ELF-1 (cell line): ENCODE measurements at places on chromosomes 3 and 15.

GRCh38 chr15:57017024-57017423 lies 98.6 kb downstream of the TCF12 start:
- DNase-seq: no peak

- no peak for DNase-seq
Measured at GRCh38 chr15:73087098-73087497, 34.8 kb downstream of the NEO1 start.

GRCh38 chr3:122405015-122405414 lies 10.8 kb downstream of the WDR5B start:
- DNase-seq: no peak

DNA sequence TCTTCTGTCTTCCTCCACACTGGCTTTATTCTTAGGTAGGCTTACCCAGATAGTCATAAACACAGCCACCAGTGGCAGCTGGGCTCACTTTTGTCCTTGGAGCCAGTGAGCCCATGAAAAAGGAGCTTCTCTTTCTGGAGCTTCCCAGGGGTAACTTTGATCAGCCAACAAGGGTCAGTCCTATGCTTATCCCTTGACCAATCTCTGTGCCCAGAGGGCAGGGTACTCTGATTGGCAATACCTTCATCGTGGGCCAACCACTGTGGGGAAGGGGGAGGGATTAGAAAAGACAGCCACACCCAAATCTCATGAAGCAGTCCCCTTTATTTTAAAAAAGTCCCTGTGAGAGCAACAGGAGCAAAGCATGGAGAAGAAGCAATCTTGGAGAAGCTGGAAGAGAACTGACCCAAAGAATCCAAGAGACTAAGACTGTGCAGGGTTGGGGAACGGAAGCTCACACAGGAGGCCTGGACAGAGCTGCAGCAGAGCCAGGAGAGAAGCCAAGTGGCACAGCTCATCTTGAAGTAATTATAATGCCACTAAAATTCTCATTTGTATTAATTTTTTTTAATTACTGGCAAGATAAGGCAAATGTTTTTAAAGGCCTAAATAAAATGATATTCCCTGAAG lies 70.4 kb downstream of the SSUH2 start:
- DNase-seq: no peak

GRCh38 chr3:112491373-112491772 lies 7.9 kb downstream of the BTLA start:
- DNase-seq: no peak

DNA sequence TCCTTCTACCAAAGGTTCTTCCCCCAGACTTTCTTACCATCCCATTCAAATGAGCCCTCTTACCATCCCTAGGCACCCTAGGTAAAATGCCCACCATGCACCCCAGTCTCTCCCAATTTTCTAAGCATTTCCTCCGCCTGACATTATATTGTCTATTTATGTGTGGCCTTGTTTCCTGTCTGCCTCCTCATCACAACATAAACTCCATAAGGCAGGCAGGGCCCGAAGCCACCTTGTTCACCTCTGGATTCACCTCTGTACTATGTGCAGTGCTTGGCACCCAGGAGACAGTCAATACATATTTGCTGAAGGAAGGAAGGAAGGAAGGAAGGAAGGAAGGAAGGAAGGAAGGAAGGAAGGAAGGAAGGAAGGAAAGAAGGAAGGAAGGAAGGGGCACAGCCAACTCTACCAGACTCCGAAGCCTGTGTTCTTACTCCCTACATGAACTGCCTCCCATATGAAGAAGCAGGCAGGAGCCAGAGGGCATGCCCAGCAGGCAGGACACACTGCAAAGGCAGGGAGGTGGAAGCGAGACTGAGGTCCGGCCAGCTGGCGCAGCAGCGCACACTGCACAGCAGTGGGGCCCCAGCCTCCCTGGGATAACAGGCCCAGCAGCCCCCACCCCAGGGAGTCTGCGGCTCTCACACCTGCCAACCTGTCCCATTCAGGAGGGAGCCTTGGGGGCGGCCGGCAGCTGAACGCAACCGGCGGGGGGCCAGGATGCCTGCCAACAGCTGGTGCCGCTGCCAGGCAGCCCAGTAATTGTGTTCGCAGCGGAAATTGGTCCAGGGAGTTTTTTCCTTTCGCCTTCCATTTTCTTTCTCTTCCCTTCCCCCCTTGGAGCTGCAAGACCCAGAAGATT lies 106.0 kb upstream of the LINGO1 start:
- DNase-seq: no peak

- DNase-seq: no peak
Measured at GRCh38 chr3:128714887-128715491, 11.0 kb upstream of the RAB7A start.

DNA sequence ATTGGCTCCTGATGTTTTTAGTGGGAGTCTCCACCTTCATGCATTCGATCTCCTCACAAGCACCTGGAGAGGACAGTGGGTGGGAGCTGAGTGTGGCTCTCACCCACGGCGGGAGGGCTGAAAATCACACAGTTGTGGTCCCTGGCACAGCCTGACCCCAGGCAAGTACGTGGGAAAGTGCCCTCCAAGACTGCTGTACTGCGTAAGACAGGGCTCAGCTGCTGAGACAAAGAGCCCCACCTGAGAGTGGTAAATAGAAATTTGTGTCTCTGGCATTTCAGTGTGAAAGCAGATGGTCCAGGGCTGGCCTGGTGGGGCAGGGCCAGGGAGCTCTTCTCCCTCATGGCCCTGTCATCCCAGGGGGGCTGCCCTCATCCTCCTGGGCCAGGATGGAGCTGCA lies 77.4 kb upstream of the IQSEC1 start:
- no peak for DNase-seq

DNA sequence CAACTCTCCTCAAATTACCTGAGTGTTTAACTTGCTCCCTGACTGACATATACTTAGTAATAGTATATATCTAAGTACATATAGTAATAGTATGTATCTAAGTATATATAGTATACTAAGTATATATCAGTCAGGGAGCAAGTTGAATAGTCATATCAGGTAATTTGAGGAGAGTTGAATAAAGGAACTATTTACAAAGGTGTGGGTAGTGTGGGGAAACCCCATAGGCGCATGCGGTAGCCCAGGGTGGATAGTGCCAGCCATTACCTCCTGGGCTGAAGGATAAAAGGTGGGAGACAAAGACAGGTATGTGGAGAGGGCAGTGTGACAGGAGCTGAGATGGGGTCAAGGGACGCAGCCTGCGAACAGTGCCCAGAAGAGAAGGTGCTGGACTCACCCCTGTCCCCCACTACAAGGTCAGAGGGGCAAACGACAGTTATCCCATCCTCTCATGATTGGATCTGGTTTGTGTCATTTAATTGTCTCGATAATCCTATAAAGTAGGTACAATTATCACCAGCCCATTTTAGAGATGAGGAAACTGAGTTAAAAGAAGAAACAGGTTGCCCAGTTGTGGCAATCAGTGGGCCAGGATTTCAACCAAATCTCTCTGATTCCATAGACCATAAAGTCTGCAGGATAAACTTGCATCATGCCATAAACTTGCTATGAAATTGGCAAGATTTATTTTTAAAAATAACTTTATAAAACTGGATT lies 34.1 kb upstream of the TPM1 start:
- DNase-seq: no peak

- no peak for DNase-seq
Measured at GRCh38 chr15:49154359-49154758, 1.0 kb downstream of the COPS2 start.

GRCh38 chr3:125207949-125208568 lies 4.5 kb downstream of the SLC12A8 start:
- DNase-seq: no peak

- DNase-seq: no peak
Measured at GRCh38 chr3:134852893-134853351, 57.9 kb downstream of the EPHB1 start.

GRCh38 chr3:56904552-56905215 lies 102.9 kb upstream of the ARHGEF3 start:
- DNase-seq: no peak

DNA sequence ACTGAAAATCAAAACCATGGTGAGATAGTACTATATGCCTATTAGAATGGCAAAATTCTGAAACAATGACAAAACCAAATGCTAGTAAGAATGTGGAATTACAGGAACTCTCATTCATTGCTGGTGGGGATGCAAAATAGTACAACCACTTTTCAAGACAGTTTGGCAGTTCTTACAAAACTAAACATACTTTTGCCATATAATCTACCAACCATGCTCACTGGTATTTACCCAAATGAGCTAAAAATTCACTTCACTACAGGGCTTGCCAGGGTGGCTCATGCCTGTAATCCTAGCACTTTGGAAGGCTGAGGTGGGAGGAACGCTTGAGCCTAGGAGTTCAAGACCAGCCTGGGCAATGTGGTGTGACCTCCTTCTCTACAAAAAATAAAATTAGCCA lies 40.0 kb downstream of the MYO9A start:
- no peak for DNase-seq

DNA sequence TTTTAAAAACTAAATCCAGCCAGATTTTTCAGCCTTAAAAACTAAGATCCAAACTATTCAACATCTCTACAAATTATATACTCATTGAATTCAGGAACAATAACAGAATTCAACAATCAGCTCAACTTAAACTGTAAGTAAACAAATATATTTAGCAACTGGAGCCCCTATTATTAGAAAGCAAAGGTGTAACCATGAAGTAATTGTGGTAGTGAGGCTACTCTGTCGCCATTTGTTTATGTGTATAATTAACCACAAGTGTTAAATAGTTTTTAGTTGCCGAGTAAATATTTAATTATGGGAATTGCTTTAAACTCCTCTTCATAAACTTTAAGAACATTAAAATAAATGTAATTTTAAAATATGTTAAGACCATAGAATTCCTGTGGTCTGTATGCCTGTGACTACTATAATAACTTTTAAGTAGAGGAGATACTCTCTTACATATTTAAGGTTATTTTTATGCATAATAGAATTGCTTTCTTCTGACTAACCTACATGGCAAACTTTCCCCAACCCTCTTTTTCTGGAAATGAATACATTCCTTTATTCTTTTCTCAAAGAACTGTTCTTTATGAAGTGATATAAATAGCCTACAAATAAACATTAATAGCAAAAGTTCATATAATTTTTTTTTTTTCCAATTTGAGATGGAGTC lies 51.2 kb downstream of the MFN1 start:
- no peak for DNase-seq

DNA sequence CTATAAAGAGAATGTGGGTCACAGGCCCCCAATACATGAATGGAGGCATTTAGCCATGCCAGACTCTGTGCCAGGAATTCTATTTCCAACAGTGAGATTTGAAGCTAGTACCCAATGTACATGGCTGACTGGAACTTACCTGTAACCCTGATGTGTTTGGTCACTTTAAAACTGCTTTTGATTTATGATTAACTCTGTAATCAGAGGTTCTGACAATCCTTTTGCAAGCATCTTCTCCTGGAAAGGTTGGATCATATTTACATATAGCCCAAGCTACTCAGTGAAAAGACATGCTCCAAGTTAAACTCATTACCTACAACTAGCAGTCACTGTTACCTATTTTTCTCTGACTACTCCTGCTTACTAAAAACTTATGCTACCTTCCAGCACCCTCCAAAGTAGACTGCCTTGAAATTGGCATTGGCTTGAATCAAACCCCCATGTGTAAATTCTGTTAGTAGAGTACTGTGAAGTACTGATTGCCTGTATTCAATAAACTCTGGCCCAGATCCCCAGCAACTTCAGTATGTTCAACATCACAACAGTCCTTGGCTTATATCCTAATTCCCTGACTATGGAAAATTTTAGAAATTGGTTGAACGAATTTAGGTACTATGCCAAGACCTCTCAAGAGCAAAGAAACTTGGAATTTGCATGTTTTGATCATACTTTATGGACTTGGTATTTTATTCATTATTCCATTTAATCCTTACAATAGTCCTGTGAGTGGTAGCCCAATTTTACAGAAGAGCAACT lies 665.6 kb upstream of the NECTIN3 start:
- DNase-seq: no peak

GRCh38 chr15:91472316-91472756 lies 372.3 kb downstream of the SV2B start:
- DNase-seq: no peak

- DNase-seq: no peak
Measured at GRCh38 chr3:190089711-190090110, 31.0 kb downstream of the P3H2 start.

DNA sequence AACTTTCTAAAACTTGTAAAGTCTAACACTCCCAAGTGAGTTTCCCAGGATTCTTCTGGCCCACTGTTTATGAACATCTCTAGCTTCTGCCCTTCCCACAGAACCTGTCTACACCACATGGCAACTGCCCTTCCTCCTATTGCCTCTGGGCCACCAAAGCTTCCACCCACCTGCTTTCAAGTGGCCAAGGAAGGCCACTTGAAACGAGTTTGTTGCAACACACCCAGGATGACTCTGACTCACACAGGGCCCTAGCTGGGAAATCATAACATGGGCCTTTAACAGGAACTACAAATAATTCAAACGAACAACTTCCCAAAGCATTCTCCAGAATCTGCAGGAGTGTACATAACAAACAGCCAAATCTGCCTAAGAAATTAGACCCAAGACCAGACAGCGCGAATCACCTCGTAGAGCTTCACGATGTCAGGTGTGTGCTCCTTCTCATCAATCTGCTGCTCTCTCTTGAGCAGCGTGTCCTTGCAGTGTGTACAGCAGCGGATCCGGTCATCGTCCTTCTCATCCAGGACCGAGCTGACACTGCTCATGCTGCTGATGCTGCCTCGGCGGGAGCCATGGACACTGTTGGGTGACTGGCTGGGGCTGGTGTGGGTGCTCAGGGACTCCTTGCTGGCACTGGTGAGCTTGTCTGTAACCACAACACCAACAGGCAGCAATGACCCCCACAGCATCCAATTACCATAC lies 16.8 kb downstream of the RBSN start:
- DNase-seq: no peak

DNA sequence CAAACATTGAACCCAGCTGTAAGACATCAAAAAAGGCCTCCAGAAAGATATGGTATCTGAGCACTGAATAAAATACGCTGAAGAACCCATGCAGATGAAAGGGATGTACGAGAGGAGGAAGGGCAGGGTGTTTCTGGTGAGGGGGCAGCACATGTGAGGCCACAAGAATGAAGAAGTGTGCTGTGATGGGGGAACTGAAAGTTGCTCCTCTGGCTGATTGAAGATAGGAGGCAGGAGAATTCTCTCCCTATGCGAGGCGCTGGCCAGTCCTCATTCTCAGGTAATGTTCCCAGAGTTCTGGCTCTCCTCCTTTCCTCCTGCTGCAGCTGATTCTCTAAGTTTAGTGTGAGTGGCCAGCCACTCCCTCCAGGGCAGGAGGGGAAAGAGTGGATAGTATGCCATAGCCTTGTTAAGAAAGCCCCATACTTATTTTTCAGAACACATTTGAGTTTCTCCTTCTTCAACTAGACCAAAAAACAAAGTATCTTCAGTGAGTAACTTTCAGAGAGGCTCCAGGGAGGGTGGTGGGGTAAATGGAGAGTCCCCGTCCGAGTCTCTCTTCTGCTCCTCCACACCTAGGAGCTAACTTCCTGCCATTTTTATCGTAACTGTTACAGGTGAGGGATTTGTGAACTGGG lies 26.9 kb upstream of the MYO1E start:
- peak; percentile 19 for DNase-seq

DNA sequence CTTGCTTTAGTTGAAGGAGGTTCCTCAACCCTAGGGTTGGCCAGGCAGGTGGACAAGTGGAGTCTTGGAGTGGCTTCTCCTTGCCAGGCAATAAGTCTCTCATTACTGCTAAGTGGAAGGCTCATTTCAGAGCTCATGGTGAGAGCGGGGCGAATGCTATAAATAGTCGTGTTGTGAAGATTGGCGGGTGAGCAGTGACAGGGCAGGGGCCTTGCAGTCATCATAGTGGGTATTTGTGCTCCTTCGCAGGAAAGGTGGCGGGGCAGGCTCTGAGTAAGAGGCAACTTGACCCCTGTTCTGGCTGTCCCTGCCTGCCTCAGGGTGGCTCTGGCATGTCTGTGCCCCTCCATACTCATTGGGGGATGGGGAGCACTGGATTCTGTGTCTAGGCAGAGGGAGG lies 8.7 kb upstream of the GRM2 start:
- DNase-seq: no peak
